ENCODE measurements at places on chromosomes 11 and 22.

- DNase-seq: no peak
Measured at GRCh38 chr11:18280438-18281045, 14.5 kb downstream of the SAA1 start.

DNA sequence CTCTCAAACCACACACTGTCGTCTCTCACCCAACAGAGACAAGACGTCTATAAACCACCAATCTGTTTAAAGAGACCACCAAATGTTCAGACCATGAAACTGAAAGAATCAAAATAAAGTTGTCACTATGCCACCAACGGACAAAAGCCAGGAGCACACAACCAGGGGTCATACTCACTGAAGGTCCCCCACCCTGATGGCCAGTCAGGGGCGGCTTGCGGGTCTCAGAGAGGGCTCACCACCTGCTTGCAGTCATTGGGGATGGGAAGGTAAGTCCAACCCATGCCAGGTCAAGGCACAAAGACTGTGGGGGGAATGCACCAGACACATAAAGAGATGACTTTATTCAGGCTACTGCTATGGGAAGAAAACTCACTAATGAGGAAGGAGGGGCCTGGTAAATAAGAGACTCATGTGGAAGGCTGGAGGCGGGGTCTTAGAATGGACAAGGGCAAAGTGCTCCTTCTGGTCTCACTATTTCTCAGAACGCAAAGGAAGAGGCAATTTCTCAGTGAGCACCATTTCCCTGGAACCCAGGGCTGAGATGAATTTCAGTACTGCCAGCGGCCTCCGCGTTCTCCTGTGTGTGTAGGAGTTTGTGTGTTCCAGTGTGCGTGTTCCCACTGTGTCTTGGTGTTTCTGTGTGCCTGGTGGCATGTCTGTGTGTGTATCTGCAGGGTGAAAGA is 17.3 kb downstream of the SCARF2 start:
- DNase-seq: no peak

GRCh38 chr22:46934746-46935491 is 172.5 kb downstream of the TBC1D22A start:
- DNase-seq: peak; percentile 64

DNA sequence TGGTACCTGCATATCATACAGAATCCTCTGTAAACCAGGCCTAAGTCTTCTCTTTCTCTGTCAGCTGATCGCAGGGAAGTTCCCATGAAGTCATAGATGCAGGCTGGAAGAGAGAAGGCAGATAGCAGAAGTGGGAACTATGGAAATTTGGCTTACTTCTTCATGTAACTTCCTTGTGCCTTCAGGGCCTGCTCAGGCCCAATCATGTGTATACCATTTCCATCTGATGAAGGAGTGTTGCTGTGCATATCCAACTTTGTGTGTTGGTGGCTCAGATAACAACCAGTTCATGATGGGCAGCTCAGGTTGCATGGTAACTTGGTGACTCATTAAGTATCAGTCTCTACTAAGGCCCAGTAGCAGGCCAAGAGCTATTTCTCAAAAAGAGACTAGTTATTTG is 53.1 kb upstream of the CEP295 start:
- no peak for DNase-seq

DNA sequence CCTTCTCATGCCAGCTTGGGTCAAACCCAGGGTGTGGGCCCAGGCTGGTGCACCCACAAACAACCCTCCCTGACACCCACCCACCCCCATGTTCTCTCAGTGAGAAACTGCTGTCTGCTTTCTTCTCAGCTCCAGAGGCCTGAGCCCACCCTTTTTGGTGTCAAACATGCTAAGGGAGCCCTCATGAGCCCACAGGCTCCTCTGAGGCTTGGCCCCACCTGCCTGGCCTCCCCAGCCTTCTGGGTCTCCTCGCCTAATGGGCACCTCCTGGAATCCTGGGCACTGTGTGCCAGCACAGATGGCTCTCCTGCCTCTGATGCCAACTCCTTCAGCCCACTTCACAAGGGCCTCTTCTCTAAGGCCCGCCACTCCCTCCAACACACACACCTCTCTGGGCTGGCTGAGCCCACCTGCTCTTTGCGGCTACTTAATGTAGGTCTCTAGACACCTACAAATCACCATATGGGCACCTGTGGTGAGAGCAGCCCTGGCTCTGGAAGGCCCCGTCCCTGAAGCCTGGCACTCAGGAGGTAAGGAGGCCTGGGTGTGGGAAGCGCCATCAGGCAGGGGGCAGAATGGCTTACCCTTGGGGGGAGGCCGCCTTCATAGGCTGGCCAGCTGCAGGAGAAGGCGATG is 4.4 kb downstream of the NAGA start:
- DNase-seq: no peak

GRCh38 chr11:70555078-70555477 is 156.7 kb downstream of the CTTN start:
- DNase-seq: no peak

GRCh38 chr11:14766585-14766984 is 123.0 kb downstream of the PDE3B start:
- no peak for DNase-seq

DNA sequence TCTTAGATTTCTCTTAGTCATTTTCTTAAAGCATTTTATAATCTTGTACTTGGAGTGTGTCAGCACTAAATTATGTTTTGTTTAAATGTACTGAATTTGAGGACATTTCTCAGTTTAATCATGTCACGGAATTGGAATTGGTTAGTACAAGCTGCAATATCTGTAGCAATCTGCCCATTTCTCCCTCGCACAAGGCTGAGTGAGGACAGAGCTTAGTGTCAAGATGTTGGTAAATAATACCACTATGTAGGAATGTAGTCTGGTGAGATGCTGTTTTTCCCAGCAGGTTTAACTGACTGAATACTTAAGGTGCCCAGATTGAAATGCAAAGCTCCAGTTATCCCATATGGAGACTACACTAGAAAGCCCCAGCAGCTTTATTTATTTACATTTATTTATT is 30.6 kb downstream of the SREBF2 start:
- no peak for DNase-seq

- DNase-seq: no peak
Measured at GRCh38 chr22:17976121-17976520, 48.2 kb downstream of the MICAL3 start.

- no peak for DNase-seq
Measured at GRCh38 chr11:32259641-32260081, 168.8 kb downstream of the RCN1 start.

DNA sequence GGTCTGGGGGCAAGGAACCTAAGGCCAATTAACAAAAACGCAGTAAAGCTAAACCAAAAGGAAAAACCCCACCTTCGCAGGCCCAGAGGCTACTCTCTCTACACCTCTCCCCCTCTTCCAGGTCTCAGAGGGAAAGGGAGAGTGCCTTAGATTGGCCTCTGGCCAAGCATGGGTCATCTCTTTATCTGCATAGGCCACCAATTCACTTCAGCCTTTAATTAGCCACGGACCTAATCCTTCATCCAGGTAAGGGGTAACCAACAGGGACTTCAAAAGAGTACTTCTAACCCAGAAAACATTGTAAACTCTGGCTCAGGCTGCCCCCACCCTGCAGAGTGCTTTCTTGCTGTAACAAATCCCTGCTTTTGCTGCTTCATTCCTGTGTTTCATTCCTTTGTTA is 9.4 kb downstream of the VSTM5 start:
- DNase-seq: no peak

GRCh38 chr11:59822989-59823566 is 12.5 kb upstream of the MRPL16 start:
- DNase-seq: peak; percentile 21

GRCh38 chr11:100192181-100192580 is 494.9 kb upstream of the ARHGAP42 start:
- DNase-seq: no peak

DNA sequence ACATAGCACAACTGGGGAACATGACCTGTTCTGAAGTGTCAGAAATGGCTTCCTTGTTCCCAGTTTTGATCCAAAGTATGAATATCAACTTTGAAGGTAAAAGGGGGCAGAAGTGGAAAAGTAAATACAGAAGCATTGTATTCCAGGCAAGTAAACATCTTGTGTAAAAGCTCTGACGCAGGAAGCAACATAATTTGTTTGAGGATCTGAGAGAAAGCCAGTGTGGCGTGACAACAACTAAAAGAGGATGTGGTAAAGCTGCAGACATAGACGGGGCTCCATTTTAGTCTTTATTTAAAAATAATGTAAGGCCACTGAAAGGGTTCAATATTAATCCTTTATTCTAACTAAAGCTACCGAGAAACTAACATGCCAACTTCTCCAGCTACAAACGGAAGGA is 310.2 kb downstream of the DLG2 start:
- DNase-seq: no peak

DNA sequence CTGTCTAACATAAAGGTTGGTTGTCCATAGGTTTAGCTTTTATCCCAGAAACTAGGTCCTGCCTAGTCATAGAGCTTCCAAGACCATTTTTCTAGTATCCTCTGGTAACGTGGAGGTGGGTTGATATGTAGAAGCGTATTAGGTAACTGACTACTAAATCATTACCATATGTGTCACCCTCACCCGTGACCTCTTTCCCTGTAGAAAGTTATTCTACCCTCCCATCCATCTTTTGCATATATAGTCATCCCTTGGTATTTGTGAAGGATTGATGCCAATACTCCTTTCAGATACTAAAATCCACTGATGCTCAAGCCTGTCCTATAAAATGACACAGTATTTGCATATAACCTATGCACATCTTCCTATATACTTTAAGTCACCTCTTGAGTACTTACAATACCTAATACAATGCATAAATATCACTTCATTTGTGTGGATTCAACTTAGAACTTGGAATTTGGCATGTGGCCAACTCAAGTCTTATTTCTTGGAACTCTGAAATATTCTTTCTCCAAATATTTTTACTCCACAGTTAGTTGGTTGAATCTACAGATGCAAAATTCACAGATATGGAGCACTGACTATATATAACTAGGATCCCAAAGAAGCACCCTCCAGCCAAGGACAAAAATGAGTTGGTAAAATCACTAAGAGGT is 497.0 kb upstream of the TENM4 start:
- DNase-seq: no peak

DNA sequence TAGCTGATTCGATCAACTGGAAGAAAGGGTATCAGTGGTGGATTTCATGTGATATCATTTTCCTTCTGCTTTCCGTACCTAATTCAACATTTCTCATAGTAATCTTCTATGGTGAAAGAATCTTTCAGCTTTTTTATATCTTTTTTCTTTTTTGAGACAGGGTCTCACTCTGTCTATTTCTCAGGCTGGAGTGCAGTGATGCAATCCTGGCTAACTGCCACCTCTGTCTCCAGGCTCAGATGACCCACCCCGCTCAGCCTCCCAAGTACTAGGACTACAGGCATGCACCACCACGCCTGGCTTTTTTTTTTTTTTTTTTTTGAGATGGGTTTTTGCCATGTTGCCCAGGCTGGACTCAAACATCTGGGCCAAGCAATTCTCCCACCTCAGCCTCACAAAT is 18.6 kb upstream of the CHORDC1 start:
- DNase-seq: no peak

- DNase-seq: no peak
Measured at GRCh38 chr11:33179348-33179803, 18.1 kb upstream of the CSTF3 start.

DNA sequence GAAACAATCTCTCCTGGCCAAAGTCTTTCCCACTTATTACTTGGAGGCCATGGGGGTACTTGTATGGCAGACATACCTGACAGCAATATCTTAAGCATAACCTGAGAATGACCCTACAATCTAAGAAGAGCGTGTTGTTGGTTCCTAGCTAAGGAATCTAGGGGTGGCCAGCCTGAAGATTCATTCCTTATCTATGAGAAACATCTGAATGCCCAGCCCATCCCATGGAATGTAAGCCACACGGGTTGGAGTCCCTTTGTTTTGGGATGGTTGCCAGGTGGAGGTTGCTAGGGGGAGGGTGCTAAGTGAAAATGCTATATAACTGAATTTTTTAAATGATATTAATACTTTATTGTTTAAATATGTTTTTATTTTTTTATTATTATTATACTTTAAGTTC is 725.0 kb downstream of the ETS1 start:
- no peak for DNase-seq

- peak; percentile 9 for DNase-seq
Measured at GRCh38 chr11:25981998-25982397, 349.9 kb upstream of the ANO3 start.

DNA sequence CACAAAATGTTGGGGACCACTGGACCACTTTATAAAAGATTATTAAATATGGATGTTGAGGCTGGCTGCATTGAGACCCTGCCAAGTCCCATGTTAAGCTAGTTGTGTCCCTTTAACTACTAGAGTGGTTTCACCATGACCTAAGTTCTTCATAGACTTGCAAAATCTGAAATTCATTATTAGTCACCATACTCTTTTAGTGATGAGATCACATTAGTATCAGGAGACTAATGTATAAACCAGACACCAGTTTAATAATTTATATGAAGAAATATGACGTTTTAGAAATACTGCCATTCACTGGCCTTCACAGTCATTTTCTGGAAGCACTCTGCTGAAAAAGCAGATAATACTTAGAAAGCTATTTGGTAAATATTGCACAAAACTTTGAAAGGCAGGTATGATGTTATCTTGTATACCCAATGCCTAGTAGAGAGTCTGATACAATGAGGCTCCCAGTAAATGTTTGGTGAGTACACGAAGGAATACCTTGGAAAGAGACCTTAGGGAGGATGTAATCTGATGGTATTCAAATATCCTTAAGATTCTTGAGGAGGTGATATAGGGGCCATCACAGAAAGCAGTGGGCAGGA is 728.2 kb upstream of the ANO5 start:
- no peak for DNase-seq

DNA sequence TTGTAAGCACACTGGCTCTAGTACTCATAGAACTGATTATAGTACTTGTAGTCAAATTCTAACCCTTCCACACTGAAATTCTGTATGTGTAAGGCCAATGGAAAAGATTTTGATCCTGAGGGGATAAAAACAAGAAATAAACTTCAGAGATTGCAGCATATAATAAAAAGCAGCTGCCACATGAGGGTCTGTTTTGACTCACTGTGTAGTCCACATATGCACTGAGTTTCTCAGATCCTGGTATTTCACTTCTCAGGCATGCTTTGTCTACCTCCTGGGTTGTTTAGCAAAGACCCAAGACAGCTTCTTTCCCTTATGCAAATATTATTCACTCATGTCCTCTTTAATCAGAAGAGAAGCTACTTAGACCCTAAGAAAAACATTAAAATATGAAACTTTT is 71.1 kb upstream of the SLC5A12 start:
- DNase-seq: no peak

- no peak for DNase-seq
Measured at GRCh38 chr22:44561139-44561840, 63.3 kb upstream of the RTL6 start.

- DNase-seq: no peak
Measured at GRCh38 chr22:37273126-37273845, 9.0 kb upstream of the CYTH4 start.

DNA sequence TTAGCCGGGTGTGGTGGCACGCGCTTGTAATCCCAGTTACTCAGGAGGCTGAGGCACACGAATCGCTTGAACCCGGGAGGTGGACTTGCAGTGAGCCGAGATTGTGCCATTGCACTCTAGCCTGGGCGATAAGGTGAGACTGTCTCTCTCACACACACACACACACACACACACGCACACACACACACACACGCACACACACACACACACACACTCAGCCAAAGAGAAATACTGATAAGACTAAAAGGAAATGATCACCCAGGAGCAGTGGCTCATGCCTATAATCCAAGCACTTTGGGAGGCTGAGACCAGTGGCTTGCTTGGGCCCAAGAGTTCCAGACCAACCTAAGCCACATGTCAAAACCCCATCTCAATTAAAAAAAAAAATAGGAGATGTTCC is 20.8 kb downstream of the HSPA8 start:
- no peak for DNase-seq
